Trophoblast cell (in vitro differentiated cells and primary cell): ENCODE measurements at places on chromosomes 16 and 17.

- DNase-seq, result no peak
Observed at GRCh38 chr17:42692489-42692888, 10.2 kb downstream of the CNTNAP1 start.

- peak; percentile 16 for DNase-seq
Observed at GRCh38 chr17:2957631-2958286, 105.6 kb downstream of the OR1D5 start.

GRCh38 chr16:28491230-28491969 lies 474 bp downstream of the CLN3 start:
- peak; percentile 79 for DNase-seq

GRCh38 chr17:80943346-80944145 lies 48.1 kb upstream of the CHMP6 start:
- DNase-seq, result no peak

DNA sequence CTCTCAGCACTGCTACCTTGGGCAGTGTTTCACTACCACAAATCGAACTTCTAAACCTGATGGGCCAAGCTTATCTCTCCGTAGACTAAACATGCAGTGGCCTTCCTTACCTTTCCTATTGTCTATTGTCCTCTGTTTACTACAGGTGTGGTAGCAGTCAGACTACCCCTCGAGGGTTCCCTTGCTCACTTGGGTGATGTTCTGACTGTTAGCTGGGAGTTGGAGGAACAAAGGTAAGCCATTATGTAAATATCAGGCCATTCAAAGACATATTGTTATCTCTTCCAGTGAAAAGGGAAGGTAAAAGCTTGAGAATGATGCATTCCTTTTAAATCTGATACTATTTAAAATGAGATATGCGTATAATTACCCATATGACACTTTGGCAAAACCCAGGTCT lies 828.3 kb upstream of the EEF2KMT start:
- no peak for DNase-seq

GRCh38 chr17:56641894-56642293 lies 48.4 kb downstream of the NOG start:
- DNase-seq, result no peak

DNA sequence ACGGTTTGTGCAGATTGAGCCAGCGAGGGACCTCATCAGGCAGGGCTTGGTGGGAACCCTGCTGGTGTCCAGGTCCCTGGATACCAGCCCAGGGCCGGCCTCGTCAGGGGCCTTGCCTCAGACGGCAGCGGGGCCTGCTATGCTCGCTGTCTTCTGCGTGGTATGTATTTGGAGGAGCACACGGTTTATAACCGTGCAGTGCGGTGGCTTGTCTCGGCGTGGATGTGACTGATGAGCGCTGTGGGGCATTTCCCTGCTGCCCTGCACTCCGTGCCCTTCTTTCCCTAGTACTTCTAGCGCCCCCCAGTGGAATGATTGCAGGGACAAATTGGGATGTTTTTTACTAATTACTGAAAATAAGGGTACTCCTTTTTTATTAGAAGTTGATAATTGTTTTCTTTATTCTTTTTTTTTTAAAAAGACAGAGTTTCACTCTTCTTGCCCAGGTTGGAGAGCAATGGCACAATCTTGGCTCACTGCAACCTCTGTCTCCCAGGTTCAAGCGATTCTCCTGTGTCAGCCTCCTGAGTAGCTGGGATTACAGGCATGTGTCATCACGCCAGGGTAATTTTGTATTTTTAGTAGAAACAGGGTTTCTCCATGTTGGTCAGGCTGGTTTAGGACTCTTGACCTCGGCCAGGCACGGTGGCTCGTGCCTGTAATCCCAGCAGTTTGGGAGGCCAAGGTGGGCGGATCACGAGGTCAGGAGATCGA lies 15.3 kb downstream of the TBCD start:
- DNase-seq, result peak; percentile 73

DNA sequence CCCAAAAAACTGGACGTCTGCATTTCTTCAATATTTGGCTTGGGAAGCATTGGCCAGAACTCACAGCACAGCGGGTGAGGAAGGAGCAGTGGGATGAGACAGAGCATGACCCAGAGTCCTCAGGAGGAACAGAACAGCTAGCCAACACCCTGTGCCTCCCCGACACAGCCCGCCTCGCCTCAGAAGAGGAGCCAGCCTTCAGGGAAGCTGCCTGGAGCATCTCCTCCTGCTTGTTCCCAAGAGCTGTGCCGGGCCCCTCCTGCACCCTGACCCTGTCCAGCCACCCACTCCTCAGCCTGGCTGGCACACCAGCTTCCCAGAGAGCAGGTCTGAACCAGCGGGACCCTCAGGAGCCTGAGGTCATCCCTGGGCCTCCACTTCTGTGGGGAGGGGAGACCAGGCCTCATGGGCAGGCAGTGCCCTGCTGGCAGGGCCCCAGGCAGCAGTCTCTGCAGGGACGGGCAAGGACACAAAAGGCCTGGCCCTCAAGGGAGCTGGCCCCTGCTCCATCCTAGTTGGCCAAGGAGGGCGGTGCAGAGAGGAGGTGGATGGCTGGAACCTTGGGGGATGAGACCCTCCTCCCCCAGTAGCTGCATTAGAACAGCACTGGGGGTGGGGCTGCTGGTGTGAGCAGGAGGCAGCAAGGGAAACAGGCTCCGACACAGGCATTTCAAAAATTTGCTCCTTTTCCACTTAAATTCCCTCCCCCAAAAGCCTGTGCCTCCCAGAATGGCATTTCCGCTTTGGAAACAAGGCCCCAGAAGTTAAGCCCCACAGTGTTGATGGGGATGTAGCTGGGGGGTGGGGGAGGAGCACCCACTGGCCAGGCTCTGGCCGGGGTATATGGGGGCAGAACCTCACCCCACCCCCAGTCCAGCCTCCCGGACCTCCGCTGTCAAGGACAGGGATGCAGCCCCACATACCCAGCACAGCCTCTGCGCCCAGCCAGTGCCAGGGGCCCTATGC lies 1.8 kb upstream of the BCAR1 start:
- DNase-seq, result peak; percentile 39

- no peak for DNase-seq
Observed at GRCh38 chr16:12637002-12637401, 166.7 kb downstream of the CPPED1 start.

GRCh38 chr17:11928436-11928835 lies 68.8 kb downstream of the ZNF18 start:
- no peak for DNase-seq

DNA sequence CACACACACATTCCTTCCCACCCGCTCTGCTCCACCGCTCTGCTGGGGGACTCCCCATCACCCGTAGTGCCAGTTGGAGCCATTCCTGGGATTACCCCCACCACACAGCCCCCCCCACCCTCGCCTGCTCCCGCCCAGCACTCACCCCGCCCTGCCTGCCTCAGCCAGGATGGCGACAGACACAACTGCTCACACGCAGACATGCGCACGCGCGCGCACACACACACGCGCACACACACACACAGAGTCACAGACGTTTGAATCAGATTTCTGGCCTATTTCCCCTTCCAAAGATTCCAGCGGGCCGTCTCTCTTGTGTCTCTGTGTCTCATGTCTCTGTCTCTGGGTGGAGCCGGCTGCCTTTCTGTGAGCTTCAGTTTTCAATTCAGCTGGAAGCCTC lies 4.4 kb downstream of the CACNA1G start:
- peak; percentile 22 for DNase-seq

DNA sequence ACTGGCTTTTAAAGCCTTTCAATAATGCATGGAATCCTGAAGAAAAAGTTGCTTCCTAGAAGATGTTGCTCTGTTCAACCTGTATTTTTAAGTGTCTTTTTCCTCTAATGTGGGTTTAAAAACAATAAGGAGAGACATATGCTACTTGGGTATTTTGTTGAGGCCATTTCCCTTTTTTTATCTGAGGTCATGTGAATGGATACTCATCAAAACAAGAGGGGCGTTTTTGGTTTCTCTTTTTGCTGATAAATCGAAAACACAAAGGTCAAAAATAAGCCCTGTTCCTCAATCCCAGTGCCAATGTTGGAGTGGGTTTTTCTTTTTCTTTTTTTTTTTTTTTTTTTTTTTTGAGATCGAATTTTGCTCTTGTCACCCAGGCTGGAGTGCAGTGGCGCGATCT lies 468.0 kb upstream of the RBFOX1 start:
- no peak for DNase-seq

GRCh38 chr17:59456428-59456827 lies 109.0 kb upstream of the DHX40 start:
- no peak for DNase-seq
